Activated CD4-positive, alpha-beta T cell treated with anti-CD3 and anti-CD28 coated beads for 24 hours (primary cell): ENCODE measurements at places on chromosomes 3 and 15.

- DNase-seq = no peak
Measured at GRCh38 chr15:91253605-91254004, 153.5 kb downstream of the SV2B start.

DNA sequence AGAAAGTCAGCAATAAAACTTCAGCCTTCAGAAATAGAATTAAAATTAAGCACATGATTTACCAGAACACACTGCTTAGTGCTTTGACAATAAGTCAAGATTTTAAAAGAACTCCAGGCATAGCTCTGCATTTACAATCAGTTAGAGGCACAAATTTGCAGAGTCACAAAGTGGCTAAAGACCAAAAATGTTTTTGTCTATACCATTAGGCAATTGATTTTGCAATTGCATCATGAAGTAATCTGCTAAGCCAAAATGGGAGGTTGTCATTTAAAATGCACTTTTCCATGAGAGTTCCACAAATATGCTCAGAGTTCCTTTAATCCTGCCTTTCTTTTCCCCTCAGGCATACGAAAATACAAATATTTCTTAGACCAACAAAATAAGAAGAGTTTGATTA, 10.1 kb upstream of the DCP1A start:
- no peak for DNase-seq

- no peak for DNase-seq
Measured at GRCh38 chr3:11238060-11238459, 34.1 kb upstream of the ATG7 start.

- no peak for DNase-seq
Measured at GRCh38 chr3:161163297-161163696, 57.8 kb upstream of the NMD3 start.

GRCh38 chr3:48798998-48799397, 48.7 kb downstream of the PRKAR2A start:
- DNase-seq = no peak

DNA sequence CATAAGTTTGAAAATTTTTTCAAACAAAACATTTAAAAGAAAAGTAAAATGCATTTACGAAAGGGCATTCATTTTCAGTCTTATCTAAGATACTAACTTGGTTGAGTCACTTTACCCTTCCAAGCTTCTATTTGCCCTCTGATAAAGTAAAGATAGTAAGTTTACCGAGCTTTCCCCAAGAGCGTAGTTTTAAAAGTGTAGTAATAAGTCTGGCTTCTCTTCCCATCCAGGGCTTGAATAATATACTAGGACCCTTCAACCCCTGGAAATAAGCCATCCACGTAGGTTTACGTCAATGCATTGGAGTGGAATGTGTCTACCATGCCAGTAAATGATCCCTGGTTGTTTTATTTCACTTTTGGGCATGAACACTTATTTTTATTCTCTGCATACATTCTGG, 608.3 kb downstream of the NTRK3 start:
- no peak for DNase-seq
